ENCODE measurements at places on chromosomes 4 and X.
A peak's percentile ranks its signal among the peaks of the same experiment; 100 is the strongest.

GRCh38 chr4:26197018-26197779, 123.6 kb upstream of the RBPJ start:
- peak; percentile 39 for DNase-seq

- DNase-seq: no peak
These were observed 46.8 kb downstream of the MAMLD1 start for GRCh38 chrX:150409964-150410363.

GRCh38 chr4:8849266-8850073, 22.2 kb downstream of the HMX1 start:
- DNase-seq: no peak

- DNase-seq: no peak
These were observed 325.2 kb downstream of the NR3C2 start for GRCh38 chr4:148116969-148117368.

DNA sequence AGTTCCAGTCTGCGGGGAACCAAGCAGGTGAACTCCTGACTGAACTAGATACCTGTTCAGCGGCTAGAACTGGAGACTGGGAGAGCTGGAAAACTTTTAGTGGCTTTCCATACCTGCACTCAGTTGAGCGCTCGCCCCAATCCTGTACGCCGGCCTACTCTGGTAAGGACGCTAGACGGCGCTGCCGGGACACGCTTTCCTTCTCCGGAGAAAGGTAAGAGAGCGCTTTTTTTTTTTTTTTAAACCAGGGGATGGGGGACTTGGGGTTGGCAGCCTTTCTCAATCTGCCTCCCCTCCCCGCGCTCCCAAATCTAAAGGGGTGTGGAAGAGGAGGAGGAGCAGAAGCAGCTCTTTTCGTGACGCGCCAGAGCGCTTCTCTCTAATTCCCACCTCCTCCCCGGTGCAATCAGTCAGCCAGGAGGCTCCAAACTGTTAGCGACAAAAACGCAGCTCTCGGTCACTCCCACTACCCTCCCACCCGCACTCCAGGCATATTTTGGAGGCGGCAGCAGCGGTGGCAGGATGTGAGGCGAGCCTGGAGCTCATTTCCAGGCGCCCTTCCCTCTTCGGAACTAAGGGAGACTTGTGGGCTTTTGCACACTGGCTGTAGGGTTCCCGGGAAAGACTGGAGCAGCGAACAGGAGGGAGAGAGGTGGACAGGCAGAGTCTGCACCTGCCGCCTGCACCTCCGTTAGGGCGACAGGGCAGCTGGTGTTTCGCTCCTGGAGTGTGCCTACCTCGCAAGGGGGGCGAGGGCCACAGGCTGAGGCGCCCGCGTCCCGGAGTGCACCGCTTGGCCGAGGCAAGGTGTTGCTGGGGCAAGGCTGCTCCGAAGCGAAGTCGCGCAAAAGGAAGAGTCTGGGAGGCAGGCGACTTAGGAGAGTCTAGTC, at the start of gene IL1RAPL2:
Gene IL1RAPL2, plus strand, starts transcription at position 409 of the 890 bp plus-strand sequence.
- DNase-seq: no peak

- DNase-seq: no peak
These were observed 330.9 kb downstream of the ARHGAP24 start for GRCh38 chr4:85805891-85806290.

DNA sequence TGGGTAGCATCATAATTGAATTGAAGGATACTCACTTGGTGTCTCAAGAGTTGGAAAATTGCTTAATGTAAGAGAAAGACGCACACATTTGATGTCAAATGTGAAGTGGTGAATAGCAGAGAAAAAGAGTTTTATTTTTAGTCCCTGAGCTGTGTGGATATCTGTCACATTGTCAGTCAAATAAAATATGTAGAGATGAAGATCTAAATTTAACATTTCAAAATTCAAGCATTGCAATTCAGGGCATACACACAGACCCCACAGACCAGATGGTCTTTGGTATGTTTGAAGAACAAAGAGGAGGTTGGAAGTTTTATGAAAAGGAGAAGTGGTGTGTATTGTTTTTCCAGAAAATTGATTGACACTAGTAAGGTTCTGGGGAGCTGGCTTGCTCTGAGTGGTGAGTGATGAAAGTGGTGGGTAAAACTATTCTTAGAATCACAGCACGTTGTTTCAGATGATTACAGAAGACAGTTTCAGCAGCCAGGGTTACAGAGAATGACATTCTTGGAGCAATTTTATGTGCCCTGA, 44.9 kb upstream of the BBS12 start:
- DNase-seq: no peak

- DNase-seq: no peak
These were observed 15.7 kb upstream of the FAT1 start for GRCh38 chr4:186739317-186739716.

DNA sequence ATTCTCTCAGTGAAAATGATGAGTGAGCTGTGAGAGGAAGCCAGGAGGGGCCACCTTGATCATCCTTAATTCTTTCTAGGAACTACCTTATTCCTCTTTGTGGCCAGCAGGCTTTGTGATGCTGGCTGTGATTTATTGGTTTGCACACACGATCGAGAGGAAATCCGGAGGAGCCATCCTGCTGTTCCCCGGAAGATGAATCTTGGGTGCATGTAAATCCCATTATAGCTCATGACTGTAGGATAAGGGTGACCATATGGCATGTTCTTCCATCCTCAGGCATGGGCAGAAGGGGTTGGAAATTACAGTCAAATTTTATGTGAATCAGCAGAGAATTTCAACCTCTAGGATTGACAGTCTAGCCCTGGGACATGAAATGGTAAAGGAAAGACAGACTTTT, 254.5 kb downstream of the UNC5C start:
- DNase-seq: no peak

- no peak for DNase-seq
These were observed 45.1 kb downstream of the NR3C2 start for GRCh38 chr4:148396986-148397673.

GRCh38 chr4:141642711-141643110, 6.3 kb downstream of the IL15 start:
- DNase-seq: no peak
